T follicular helper cell (primary cell): ENCODE measurements at places on chromosomes 16 and 17.

GRCh38 chr16:47949714-47950113, 206.1 kb downstream of the ABCC12 start:
- DNase-seq = no peak

DNA sequence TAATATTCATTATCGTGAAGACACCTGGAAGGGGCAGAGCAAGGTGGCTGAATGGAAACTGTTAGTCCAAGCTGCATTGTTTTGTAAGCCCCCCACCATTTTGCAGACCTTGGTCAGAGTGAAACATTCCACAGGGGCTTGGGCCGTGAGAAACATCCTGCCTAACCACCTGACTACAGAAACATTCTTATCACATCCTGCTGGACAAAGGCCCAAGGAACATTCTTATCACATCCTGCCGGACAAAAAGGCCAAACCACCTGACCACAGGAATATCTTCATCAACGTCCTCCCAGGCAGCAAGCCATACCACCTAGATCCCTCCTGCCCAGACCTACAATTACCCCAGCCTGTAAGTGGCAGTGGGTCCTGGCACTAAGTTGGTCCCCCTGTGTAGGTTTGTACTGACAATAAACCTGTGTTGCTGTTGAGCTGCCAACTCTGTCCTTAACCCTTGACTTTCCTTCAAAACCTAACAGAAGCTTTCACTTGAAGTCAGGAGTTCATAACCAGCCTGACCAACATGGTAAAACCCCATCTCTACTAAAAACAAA, 19.6 kb downstream of the ATF7IP2 start:
- DNase-seq = no peak

DNA sequence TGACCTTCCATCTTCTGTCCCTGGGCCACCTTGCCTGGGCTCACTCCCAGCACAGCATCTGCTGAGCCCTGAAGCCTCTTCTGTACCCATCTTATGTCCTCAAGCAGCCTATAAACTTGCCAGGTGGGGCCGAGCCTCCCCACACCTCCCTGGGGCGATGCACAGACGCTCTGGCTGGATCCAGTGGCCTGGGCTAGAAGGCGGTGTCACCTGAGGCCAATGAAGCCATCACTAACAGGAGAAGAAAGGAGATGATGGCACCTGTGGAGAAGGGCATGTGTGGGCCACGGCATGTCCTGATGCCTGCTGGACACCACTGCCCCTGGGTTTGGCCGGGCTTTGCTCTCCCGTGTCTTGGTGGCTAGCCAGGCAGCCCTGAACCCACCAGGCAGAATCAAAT, 45.5 kb downstream of the PEMT start:
- no peak for DNase-seq

DNA sequence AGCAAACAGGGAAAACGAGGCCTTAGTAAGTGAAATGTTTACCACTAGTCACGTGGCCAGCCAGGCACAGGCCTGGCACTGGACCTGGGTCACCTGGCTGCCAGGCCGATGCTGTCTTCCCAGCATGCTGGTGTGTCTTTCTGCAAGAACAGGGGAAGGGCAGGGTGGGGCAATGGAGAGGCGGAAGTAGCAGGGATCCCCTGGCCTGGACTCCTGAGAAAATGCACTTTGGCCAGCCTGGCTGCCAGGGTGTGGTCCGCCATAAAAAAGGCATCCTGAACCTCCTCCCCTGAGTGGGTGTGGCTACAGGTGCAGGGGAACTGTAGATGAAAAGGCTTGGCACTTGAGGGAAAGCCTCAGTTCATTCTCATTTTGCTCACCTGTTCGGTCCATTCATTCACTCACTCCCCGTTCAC, 1.0 kb upstream of the ANKRD40CL start:
- no peak for DNase-seq

GRCh38 chr16:17972460-17972943, 364.0 kb downstream of the NPIPA8 start:
- no peak for DNase-seq

DNA sequence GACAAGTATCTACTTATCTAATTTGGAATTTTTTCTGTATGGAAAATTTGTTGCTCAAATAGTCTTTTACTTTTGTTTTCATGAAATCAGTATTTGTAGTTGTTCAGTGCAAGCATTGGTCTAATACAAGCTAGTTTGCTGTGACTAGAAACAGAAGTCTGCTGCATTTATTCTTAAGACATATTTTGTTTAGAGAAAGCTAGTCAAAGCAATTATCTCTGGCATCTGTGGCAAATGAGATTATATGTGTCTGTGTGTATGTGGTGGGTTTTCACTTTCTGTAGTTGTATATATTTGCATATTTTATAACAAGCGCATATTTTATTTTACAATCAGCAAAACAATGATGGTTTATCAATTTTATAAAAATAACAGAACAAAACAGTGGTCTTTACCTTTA, 96.0 kb upstream of the SIAH1 start:
- DNase-seq = no peak

GRCh38 chr17:41904242-41904841, 14.4 kb downstream of the ACLY start:
- no peak for DNase-seq

DNA sequence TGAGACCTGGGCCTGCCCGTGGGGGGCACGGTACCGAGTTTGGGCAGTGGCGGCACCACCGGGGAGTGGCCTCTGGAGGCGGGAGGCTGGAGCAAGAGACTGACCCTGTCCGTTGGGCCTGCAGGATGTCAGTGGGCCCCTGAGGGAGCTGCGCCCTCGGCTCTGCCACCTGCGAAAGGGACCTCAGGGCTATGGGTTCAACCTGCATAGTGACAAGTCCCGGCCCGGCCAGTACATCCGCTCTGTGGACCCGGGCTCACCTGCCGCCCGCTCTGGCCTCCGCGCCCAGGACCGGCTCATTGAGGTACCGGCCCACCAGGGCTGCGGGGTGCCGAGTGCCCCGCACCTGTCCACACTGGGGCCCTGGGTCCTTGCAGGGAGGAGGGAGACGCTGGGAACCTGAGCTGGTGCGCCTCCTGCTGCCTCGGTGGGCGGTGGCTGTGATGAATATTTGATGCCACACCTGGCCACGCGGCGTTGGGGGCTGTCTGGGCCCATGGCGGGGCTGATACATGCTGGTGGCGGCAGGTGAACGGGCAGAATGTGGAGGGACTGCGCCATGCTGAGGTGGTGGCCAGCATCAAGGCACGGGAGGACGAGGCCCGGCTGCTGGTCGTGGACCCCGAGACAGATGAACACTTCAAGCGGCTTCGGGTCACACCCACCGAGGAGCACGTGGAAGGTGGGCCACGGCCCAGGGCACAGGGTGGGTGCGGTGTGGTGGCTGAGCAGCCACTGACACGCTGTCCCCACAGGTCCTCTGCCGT, 9.7 kb downstream of the NHERF2 start:
- DNase-seq = no peak

GRCh38 chr16:1154291-1154886, 1.5 kb downstream of the CACNA1H start:
- DNase-seq = no peak

DNA sequence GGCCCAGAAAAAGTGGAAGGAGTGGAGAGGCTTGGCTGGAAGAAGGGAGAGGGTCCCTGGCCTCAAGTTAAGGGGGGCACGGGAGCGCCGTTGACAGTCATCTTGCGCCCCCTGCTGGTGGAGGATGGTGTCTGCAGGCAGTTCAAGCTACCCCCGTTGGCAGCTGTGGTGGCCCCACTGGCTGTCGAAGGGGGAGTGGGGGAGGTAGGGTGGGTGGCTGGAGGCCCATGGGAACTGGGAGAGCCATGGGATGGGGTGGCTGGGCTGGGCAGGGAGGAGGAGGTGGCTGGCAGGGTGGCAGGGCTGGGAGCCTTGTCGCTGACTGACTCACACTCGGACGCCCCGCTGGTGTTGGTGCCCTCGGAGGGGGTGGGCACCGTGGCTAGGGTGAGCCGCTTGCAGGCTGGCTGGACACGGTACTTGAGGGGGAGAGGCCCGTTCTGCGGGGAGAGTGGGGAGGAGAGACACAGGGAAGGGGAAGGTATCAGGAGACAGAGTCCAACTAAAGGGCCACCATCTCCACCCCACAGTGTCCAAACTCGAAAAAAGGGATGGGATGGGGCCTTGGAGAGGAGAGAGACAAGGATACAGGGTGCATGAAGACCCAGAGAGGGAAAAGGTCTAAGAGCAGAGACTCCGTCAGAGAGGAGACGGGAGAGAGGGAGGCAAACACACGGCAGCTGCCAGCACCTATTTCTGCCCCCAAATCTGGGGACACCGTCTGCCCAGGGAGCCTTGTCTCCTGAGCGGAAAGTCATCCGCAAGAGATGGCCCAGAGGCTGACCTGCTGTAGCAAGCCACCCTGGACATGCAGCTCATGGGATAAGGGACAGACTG, 5.2 kb downstream of the CISD3 start:
- peak; percentile 58 for DNase-seq

GRCh38 chr16:47970291-47970931, 185.4 kb downstream of the ABCC12 start:
- DNase-seq = no peak

- DNase-seq = no peak
These were observed 8.7 kb downstream of the FZD2 start for GRCh38 chr17:44565866-44566443.

DNA sequence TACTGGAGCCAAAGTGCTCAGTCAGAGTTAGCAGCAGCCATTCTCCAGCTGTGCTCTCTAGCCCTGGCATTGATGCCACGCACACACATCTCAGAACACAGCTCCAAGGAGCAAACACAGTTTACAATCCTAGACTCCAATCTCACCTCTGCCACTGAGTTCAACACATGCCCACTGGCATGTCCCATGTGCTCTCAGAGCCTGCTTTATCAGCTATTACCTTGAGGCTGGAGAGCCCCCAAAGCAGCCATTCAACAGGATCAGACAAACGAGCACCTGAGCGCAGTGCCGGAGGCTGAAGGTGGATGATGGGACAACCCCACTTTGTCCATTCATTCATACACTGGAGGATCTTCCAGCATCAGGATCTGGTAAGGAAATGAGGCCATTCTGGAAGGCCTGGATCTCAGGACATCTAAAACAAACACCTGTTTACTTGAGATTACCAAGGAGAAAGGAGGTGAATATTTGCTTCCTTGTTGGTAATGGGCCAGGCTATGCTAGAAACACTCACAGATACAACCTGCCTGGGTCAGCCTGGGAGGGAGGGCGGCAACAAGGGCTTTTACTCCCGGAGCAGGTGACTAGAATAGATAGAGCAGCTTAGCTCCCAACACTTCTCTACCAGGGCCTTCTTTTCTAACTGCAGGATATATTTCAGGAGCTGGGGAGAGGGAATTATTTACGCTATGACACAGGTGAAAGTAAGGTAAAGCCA, 25.4 kb downstream of the RANBP10 start:
- no peak for DNase-seq

GRCh38 chr17:43014020-43014648, 7.5 kb downstream of the IFI35 start:
- DNase-seq = no peak

DNA sequence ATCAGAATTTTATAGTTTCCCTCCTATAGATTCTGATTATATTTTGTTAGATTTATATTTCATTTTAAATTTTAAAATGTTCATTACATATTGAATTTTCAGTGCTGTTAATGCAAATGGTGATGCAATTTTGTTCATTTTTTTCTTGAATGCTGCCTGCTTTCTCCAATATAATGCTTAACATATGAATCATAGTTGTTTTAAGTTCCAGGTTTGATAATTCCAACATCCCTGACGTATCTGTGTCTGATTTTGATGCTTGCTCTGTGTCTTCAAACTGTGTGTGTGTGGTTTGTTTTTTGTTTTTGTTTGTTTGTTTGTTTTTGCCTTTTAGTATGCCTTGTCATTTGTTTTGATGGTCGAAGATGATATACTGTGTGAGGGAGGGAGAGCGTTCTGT, 134.7 kb upstream of the ELAC2 start:
- DNase-seq = no peak

- DNase-seq = no peak
These were observed 24.7 kb upstream of the ICAM2 start for GRCh38 chr17:64045176-64045575.

DNA sequence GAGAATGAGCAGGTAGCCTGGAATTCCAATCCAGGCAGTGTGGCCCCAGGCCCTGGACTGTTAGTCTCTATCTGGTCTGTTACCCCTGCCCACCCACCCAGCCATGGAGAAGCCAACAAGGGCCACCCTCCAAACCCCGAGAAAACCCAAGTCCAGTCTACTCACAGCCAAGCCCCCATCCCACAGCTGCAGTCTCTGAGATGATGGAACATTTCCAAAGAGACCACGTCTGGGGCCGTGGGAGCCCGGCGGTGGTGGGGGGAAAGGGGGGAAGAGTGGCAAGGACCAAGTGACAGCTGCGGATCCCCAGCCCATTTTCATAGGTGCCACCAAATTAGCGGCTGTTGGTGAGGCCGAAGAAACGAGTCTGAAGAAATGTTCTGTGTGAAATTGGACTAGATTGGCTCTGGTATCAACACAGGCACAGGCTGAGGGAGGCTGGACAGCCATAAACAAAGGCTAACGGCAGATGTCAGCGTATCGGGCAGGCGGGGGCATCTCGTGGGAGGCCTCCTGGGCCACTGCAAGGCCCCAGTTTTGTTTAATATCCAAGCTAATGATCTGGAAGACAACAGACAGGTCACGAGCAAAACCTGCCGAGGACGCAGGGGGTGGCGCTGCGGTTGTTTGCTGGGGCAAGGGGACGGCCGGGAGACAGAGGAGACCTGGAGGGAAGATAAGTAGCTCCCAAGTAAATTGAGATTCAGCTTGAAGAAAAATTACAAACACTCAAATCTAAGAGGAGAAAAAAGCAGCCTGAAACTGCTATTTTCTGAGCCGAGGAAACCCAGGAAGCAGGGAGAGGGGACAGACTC, 53.4 kb downstream of the RBFOX3 start:
- DNase-seq = no peak

DNA sequence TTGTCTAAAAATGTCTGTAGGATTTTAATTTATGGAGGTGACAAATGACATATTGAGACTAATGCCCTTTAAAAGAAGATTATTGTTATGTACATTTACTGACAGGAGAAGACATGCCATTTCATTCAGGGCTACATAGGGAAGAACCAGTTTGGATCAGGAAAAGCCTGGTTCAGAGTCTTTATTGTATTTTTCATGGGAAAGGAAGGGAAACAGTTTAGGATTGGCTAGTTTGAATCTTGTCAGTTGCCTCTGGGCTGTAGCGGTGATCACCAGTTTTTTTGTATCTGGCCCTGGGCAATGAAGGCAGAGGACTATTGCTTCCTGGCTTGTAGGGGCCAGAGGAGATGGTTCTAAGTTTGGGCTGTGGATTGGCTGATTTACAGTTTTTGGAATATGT, 31.8 kb downstream of the NSRP1 start:
- no peak for DNase-seq

GRCh38 chr17:57256708-57257112, 387 bp downstream of the MSI2 start:
- peak; percentile 29 for DNase-seq

DNA sequence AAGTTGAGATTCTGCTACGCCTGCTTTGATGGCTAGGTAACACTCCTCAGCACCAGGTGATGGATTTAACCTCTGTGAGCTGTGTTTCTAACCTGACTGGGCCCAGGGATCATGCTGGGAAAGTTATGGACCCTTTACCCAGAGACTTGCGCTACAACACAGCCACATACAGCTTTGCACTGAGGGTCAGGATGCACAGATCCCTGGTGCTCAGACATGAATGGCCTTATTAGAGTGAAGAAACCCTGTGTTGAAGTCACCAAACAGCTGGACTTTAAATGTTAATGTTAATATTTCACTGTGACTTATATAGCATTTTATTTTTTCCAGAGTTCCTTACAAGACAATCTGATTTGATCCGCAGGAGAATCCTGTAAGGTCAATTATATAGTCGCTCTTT, 114.3 kb downstream of the MSI2 start:
- DNase-seq = no peak

GRCh38 chr17:50790618-50791017, 23.3 kb upstream of the ANKRD40CL start:
- no peak for DNase-seq
